ENCODE measurements at places on chromosomes 3 and 15.

- H3K4me1 ChIP-seq, result peaks cover 12% of the 10 kb centered on the region
- H3K4me3 ChIP-seq, result no peak overlapping the region
- H3K36me3 ChIP-seq, result no peaks in the 10 kb centered on the region
- H3K27ac ChIP-seq, result peak overlapping the region; percentile 17
- peak; percentile 29 for DNase-seq
Observed at GRCh38 chr3:93969443-93969842, 4.3 kb downstream of the PROS1 start.

DNA sequence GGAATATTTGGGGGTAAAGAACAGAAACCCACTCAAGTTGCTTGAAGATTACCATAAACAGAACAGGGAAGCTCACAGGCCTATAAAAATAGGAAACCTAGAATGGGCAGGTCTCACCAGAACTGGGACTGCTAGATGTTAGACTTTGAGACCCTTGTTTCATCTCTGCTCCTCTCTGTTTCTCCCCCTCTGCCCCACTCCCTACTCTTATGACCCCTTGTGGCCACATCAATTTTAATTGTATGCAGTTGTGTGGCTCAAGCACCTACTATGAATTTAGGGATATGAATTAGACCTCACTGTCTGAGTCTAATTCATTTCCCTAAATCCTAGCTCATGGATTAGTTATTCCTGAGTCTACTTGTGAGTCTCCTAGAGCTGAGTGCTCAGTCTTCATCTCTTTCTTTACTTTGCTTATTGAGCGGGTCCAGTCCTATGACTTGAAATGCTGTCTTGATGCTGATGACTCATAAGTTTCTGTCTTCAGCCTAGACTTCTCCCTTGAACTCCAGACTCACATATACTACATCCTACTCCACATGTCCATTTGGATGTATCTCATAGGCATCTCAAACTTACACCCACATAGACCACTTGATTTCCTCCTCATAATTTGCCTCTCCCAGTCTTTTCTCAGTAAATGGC lies 78.7 kb downstream of the ITPR1 start:
- no peaks in the 10 kb centered on the region for H3K4me1 ChIP-seq
- no peak overlapping the region for H3K4me3 ChIP-seq
- no peaks in the 10 kb centered on the region for H3K36me3 ChIP-seq
- DNase-seq, result peak; percentile 14
- no peak overlapping the region for H3K27ac ChIP-seq

- no peaks in the 10 kb centered on the region for H3K27me3 ChIP-seq
- no peak overlapping the region for H3K4me3 ChIP-seq
- peak; percentile 24 for DNase-seq
- H3K36me3 ChIP-seq, result no peaks in the 10 kb centered on the region
- H3K27ac ChIP-seq, result no peak overlapping the region
Observed at GRCh38 chr3:138675393-138675792, 66.8 kb downstream of the FAIM start.

DNA sequence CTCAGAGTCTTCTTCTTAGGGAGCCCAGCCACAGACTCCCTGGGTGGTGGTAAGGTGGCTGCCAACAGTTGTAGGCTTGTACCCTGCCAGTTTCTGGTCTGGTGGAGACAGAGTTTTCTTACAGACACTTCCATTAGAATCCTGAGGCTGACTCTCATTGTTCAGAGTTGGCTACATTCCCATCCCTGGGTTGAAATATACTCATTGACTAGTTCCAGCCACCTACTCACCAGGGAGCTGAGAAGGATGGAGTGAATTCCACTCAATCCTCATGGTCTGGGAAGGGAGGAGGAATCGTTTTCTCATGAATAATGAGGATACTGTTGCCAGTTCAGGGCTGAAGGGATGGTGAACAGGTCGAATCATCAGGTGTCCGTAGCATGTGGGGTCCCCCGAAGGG lies 226.5 kb upstream of the PROK2 start:
- no peaks in the 10 kb centered on the region for H3K4me1 ChIP-seq
- H3K27me3 ChIP-seq, result no peaks in the 10 kb centered on the region
- H3K27ac ChIP-seq, result no peak overlapping the region
- no peaks in the 10 kb centered on the region for H3K36me3 ChIP-seq
- H3K4me3 ChIP-seq, result no peak overlapping the region

DNA sequence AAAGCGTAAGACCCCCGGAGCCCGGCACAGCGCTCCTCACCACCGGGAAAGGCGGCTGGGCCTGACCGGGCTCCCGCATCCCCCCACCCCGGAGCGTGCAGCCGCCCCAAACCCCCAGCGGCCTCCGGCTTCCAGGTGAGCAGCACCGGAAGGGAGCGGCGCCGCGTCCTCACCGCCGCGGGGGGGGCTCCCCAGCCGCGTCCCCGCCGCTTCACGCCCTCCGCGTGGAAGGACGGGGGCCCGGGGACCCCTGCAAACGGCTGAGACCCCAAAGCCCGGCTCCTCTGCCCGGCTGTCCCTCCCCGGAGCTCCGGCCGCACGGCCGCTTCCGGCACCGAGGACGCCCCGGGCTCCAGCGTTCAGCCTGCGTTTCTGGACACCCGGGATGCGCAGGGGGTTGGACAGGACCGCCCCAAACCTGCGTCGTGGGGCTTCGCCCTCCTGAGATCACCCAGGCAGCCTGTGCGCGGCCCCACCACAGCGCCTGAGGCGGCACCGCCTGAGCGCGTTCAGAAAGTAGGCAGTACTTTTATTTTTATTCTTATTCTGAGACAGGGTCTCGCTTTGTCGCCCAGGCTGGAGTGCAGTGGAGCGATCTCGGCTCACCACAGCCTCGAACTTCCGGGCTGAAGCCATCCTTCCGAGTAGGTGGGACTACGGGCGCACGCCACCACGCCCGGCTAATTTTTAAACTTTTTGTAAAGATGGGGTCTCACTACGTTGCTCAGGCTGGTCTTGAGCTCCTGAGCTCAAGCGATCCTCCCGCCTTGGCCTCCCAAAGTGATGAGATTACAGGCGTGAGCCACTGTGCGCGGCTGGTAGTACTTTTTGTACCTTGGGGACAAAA lies 51.6 kb upstream of the BLM start:
- peak; percentile 73 for DNase-seq
- no peaks in the 10 kb centered on the region for H3K4me1 ChIP-seq
- H3K27me3 ChIP-seq, result peaks cover 6% of the 10 kb centered on the region
- peak overlapping the region; percentile 35 for H3K4me3 ChIP-seq

- H3K36me3 ChIP-seq, result no peaks in the 10 kb centered on the region
- no peak overlapping the region for H3K4me3 ChIP-seq
- peaks cover 6% of the 10 kb centered on the region for H3K4me1 ChIP-seq
Observed at GRCh38 chr3:5343459-5343858, 156.0 kb downstream of the EDEM1 start.

Measured in cardiac muscle cell (in vitro differentiated cells and primary cell).